Fibroblast of skin of left quadriceps (primary cell): ENCODE measurements at places on chromosomes 5 and 9.

DNA sequence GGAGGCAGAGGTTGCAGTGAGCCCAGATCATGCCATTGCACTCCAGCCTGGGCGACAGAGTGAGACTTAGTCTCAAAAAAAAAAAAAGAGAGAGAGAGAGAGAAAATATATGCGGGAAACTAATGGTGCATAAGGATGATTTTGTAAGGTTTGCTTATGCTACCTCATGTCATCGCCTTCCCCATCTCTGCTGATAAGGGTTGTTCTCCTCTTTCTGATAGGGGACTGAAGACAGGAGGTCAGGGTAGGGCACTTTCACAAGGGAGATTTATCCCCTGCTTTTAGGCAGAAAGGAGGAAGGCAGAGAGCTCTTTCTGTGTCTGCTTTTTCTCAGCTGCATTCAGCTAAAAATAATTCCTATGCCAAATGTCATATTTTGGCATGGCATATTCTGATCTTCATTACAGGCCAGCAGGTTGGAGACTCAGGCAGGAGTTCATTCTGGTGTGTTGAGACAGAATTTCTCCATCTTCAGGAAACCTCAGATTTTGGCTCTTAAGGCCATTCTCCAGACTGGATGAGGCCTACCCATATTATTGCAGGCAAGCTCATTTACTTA lies 220.2 kb downstream of the AUH start:
- DNase-seq, result no peak

DNA sequence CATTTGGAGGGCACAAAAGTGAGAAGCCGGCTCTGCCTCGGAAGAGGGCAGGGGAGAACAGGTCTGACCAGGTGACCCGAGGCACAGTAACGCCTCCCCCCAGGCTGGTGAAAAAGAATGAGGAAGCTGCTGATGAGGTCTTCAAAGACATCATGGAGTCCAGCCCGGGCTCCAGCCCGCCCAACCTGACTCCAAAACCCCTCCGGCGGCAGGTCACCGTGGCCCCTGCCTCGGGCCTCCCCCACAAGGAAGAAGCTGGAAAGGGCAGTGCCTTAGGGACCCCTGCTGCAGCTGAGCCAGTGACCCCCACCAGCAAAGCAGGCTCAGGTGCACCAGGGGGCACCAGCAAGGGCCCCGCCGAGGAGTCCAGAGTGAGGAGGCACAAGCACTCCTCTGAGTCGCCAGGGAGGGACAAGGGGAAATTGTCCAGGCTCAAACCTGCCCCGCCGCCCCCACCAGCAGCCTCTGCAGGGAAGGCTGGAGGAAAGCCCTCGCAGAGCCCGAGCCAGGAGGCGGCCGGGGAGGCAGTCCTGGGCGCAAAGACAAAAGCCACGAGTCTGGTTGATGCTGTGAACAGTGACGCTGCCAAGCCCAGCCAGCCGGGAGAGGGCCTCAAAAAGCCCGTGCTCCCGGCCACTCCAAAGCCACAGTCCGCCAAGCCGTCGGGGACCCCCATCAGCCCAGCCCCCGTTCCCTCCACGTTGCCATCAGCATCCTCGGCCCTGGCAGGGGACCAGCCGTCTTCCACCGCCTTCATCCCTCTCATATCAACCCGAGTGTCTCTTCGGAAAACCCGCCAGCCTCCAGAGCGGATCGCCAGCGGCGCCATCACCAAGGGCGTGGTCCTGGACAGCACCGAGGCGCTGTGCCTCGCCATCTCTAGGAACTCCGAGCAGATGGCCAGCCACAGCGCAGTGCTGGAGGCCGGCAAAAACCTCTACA lies 11.8 kb downstream of the QRFP start:
- DNase-seq, result no peak

GRCh38 chr5:82011761-82012160 lies 39.9 kb downstream of the ATG10 start:
- peak; percentile 8 for DNase-seq

DNA sequence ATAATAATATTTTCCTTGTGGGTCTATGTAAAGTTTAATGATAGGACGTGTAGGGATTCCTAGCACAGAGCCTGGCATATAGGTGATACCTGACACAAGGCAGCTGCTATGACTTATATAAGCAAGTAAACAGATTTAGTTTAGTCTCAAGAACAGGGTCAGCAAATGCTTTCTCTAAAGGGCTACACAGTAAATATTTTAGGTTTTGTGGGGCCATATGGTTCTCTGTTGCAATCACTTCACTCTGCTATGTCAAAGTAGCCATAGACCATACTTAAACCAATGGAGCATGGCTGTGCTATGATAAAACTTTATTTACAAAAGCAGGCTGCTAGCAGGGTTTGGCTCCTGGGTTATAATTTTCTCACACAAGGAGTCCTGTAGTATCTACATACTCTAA lies 204.8 kb upstream of the KLF4 start:
- no peak for DNase-seq

GRCh38 chr9:137974746-137975526 lies 97.4 kb downstream of the CACNA1B start:
- no peak for DNase-seq

DNA sequence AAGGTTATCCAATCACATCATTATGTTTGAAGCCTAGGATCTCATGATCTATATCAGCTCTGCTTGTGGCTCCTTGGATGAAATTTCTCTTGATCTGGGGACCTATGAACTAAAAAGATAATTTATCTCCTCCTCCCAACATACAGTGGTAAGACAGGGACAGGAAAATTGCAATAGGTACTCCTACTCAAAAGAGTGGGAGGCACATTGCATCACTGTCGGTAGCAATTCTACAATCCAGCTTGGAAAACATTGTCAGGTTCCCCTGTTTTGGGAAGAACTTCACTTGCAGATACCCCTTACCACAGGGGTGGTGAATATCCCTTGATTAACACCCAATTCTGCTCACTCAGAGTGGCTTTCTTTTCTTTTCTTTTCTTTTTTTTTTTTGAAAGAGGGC lies 107.7 kb downstream of the HSPA4 start:
- no peak for DNase-seq

- DNase-seq, result no peak
Measured at GRCh38 chr9:120830151-120830550, 12.6 kb downstream of the PSMD5 start.

GRCh38 chr9:10134266-10134665 lies 478.5 kb downstream of the PTPRD start:
- DNase-seq, result no peak

GRCh38 chr5:163385271-163385670 lies 52.1 kb upstream of the CCNG1 start:
- DNase-seq, result no peak

GRCh38 chr5:73440262-73440661 lies 8.3 kb downstream of the FOXD1 start:
- no peak for DNase-seq

GRCh38 chr5:109045710-109046109 lies 298.0 kb downstream of the FER start:
- no peak for DNase-seq

DNA sequence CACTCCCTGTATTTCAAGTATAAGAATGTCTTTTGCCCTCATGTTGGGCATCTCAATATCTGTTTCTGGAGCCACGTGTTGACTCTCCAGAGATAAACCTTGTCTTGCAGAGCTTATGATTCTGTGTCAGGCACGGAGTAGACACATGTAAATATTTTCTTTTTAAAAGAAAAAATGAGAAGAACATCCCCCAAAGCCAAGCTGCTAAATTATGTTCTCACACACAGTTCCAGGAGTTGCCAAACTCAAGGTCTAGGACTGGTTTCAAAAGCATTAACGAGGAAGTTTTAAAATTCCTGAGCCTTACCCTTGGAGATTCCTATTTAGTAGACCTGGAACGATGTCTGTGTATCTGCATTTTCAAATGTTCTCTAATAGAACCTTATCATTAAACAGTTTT lies 1228.3 kb upstream of the WWC1 start:
- no peak for DNase-seq

DNA sequence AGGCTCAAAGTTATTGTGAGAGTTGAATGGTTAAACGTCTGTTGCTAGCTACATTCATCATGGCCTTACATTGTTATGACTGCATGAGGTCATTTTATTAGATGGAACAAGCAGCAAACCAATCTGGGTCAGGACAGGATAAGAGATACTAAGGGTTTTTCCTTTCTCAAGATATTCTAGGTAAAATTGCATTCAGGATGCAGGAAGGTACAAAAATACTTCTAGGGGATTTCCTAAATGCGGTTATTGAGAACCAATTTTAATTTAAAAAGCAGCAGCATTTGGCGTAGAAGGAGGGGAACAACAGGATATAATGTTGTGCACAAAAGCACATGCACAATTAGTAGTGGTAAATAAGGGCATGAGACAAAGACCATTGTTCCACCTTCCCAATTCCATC lies 39.2 kb upstream of the LURAP1L start:
- no peak for DNase-seq

GRCh38 chr9:109894473-109894872 lies 114.5 kb downstream of the PALM2AKAP2 start:
- no peak for DNase-seq

GRCh38 chr5:69213513-69214215 lies 21.0 kb upstream of the CDK7 start:
- peak; percentile 48 for DNase-seq

GRCh38 chr5:44952376-44952775 lies 143.6 kb downstream of the MRPS30 start:
- DNase-seq, result no peak

GRCh38 chr9:33458444-33458843 lies 11.1 kb upstream of the AQP3 start:
- DNase-seq, result no peak

GRCh38 chr5:102778478-102778877 lies 23.4 kb downstream of the PAM start:
- DNase-seq, result peak; percentile 62

DNA sequence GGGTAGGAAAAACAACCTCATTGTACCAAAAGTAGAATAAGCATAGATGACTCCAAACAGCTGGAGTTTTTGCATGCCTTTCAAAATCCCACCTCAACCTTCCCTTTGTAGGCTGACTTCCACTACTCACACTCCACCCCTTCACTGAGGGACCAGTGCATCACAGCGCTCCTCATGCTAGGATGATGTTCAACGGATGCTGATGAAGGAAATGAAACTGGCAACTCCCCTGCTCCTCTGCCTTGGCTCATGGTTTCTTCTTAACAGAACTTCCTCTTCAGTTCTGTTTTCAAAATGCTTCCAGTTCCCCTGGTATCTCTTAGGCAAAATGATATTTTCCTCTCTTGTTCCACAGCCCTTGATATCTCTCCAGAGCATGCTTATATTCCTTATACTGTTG lies 29.0 kb downstream of the LIFR start:
- DNase-seq, result no peak

DNA sequence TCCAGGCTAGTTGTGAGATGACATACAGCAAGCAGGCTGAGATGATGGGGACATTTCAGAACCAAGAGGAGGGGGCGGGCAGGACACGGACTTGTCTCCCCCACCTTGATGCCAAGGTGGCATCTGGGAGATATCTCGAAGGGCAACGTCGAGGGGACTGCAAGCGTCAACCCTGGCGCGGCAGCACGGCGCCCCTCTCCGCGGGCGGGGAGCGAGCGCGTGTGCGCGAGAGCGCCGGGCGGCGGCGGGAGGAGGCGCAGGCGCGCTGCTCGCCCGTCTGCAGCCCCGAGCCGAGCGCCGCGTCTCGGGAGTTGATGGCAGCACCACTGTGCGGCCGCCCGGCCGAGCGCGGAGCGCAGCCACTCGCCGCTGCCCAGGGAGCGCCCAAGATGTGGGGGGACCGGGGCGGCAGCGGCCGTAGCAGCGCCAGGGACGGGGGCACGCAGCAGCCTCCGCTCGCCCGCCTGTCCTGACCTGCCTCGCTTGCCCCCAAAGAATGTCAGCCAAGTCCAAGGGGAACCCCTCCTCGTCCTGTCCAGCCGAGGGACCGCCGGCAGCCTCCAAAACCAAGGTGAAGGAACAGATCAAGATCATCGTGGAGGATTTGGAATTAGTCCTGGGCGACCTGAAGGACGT lies at the start of gene PRR16:
TSS of gene PRR16 (plus strand) at position 310 of the 636 bp plus-strand sequence.
- no peak for DNase-seq

DNA sequence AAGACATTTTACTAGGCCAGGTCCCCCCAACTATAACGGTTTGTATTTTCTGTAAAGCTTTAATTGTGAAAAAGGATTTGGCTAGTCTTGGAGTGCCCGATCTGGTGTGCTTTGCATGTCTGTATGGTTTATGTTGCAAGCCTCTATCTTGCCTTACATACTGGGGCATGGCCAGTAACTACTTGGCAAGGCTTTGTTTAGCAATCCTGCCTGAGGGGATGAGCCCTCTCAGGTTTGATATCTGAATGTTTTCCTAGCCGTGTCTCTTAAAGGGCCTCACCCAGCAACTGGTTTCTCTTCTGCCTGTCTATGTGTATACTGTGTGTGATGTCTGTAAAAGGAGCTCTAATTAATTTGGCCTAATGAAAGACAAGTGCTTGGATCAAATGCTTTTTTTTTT lies 61.3 kb upstream of the SPINK5 start:
- DNase-seq, result no peak

- no peak for DNase-seq
Measured at GRCh38 chr5:80146046-80146445, 109.8 kb downstream of the SERINC5 start.

- DNase-seq, result peak; percentile 6
Measured at GRCh38 chr5:40483316-40483715, 196.4 kb upstream of the PTGER4 start.

- DNase-seq, result no peak
Measured at GRCh38 chr5:95327211-95327610, 42.3 kb upstream of the MCTP1 start.

GRCh38 chr5:170484847-170485615 lies 18.8 kb upstream of the KCNIP1 start:
- DNase-seq, result no peak

DNA sequence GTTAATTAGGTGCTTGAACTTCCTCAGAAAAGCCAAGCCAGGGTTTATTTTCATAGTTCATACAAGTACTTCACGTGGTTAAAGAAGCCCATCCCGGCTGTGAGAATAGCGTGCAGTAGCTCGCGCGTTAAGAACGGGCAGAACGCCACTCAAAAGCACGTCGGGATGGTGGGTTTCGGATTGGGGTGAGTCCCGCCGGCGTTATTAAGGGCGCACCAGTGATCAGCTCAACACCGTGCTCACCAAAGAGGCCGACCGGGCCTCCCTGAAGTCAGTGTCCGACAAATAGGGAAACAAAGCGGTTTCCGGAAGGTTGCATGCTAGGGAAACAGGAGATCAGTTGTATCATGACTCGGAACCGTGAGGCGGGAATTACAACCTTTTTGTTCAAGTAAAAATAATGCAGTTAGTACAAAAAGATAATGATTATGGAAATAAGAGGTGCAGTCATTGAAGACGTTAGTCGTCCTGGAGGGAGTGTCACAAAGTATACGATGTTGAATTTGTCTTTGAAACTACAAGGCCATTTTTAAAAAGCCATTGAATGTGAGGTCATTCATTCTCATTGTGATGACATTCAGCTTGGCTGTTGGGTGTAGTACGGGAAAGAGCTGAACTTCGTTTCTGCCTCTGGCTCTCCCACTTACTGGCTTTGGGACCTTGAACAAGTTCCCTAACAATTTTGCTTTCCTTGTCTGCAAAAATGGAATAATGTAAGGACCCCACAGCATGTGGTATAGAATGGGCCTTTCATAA lies 992 bp downstream of the SETD9 start:
- DNase-seq, result no peak

DNA sequence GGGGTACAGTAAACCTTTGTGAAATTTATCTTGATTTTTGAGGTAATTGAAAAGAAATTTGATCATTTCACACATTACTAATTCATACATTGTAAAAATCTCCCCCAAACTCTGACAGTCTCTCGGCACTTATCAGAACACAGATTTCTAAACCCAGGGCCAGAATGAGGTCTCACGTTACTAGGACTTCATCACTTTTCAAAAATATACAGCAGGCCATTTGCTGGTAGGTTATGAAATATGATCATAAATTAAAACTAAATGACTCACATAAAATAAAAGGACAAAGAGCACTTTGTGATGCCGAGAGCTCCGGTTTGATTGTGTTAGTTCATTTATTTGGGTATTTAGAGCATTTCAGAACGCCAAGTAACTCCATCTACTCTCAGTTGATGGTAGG lies 17.0 kb downstream of the MSX2 start:
- DNase-seq, result no peak
